ENCODE measurements at places on chromosomes 4 and X.

DNA sequence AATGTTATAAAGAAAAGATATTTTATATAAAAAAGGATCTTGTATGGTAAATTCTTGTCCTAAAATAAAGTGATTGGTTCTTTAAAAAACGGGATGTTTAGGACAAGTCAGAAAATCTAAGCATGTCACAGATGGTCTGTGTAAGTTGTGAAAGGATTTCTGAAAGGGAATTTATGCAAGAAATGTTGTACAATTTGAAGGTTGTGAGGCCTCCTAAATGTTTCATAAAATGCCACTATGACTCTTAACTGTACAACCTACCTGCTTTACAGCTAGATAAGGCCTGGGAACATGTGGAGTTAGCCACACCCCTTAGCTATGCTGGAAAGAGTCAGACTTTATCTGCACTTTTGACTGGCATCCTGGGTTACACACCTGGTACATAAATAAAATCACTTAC, 951.5 kb upstream of the POU3F4 start:
- no peak for DNase-seq

DNA sequence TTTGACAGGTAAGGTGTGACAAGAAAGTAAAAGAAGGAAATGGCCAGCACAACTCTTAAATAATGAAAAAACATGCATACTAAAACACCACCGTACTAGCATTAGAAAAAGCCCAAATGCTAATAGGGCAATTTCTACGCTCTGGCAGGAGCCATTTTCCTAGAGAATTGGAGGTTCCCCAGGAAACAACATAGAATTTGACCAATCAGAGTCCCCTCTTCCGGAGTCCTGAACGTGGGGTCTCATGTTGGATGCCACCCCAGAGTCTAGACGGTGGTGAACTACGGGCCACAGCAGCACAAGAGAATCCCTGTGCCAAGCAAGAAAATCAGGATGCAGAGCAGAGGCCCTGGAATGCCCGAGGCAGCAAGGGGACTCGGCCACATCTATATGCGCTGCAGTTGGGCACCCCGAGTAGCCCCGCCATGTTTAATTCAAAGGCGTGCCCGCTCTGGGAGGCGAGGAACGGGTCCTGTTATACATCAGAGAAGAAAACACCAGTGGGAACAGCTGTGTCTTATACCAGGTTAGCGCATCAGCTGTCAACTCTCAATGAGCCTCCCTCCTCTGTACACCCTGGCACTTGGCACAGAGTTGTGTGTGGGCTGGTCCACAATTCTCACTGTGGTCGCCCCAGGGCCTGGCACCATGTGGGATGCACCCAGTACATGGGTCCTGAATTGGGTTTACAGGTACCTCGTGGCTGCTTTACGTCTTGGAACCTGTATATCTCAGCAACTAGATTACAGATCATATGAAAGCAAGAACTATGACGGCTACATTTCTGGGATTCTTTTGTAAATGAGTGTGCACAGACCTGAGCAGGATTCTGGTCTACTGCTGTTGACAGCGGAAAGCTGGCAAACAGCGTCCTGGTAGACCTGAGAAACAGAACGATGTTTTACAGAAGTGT, 52.1 kb downstream of the SEL1L3 start:
- no peak for DNase-seq

DNA sequence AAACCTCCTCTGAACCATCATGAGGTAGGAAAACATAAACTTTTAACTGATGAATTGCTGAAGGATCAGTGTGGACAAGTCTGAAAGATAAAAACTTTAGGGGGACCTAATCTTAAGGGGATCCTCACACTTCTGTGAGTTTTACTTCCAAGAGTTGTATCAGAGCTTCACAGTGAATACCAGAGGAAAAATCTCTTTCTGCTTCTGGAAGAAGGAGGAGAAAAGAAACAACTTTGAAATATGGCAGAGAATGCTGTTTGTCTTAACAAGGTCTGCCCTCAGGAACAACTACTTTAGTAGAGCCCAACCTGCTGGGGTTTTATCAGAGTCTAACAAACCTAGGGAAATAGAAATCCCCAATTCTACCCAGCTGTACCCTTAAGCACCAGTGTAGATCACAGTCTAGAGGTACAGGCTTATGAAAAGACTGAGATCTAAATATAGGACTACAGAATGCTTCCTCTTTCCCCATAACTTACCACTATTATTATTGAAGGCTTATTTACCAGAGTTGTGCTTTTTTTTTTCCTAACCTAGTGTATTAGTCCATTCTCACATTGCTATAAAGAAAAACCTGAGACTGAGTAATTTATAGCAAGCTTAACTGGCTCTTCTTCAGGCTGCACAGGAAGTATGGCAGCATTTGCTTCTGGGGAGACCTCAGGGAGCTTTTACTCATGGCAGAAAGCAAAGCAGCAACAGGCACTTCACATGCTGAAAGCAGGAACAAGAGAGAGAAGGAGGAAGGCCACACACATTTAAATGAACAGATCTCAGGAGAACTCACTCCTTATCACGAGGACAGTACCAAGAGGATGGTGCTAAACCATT, 167.9 kb downstream of the CAMK2D start:
- no peak for DNase-seq

- no peak for DNase-seq
These were observed 25.1 kb upstream of the TEX13D start for GRCh38 chrX:124307253-124307907.

DNA sequence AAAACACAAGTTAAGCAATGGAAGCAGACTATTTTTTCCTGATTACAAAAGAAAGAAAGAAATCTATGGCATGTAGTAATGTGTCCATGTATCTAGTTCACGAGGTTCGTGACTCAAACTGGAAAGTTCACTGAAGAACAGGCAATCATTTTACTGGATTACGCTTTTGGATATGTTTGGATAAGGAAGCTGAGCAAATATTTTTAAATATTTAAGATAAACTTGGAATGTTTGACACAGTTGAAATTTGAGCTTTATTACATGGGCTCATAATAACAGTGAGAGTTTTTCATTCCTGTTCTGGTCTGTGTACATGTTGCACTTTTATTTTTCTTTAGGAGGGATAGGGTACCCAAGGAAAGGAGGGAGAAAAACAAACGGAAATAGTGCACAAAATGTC, 244.2 kb upstream of the GK2 start:
- no peak for DNase-seq

DNA sequence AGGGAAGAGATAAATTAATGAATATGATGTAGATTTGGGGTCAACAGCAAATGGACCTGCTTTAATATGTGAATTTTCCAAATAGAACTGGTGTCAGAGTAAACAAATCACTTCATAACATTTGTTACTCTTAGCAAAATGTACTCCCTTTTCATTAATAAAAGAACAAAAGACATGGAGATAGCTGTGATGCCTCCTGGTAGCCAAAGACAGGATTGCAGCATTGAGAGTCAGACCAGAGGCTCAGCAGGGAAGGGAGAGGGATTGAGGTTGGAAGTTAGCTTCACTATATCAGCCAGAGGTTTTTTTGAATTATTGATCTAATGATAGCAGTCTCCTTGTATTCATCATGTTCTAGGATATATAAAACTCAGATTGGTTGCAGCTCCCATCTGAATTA, 17.4 kb upstream of the RAB40A start:
- DNase-seq, result no peak

DNA sequence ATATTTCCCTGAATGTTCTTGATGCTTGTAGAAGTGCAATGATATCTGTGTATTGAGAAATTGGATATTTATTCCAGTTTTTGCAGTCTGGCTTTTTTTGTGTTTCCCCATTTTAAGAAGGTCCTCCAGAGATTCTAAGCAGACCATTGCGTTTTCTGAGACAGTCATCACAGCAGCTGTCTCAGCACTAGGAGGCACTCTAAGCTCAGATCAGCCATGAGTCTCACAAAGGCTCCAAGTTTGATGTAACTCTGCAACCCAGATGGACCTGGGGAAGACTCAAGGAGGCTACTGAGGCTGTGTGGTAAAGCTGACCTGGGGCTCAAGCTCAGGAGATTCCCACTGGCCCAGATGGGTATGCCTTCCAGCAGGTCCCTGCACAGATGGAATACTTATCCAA, 89.3 kb upstream of the CYLC1 start:
- no peak for DNase-seq

DNA sequence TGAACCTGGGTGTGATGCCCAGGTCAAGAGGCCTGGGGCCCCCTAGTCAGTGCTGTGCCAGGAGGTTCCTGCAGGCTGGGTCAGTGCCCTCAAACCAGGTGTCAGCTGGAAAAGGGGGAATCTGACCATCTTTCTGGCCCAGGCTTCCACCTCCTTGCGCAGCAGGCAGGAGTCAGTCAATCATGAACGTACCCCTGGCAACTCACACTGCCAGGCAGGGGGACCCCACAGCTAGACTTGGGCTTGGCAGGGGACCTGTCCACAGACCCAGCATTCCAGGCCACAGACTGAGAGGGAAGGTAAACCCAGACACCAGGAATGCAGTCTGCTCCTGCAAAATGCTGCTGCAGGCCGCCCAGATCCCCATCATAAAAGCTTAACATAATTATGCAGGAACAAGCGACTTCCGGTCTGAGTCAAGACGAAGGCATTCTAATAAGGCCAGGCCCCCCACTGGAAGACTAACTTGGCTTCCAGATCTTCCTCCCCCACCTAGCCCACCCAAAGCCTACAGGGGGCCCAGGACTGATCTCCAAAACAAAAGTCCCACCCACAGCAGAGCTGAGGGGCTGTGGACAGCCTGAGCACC, 156.3 kb downstream of the BCOR start:
- no peak for DNase-seq

DNA sequence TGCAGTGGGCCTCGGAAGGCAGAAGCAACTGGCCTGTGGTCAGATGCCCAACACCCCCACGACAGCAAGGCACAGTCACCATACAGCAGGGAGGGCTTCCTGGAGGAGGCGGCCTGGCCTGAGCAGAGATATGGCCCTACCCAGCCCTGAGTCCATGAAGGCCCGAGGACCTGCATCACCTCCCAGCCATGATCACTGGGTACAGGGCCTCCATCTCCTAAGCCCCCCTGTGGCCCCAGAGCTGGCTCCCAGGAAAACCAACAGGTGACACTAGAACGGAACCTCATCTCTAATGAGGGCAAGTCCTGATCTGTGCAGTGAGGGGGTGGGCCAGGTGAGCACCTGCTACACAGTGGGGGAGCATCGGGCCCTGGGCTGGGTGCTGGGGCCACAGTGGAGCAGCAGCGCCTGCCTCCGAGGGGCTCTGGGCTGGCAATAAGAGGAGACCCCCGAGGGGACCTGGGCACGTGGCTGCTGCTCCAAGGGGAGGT, 26.2 kb upstream of the MXD4 start:
- DNase-seq, result no peak

- no peak for DNase-seq
These were observed 132.8 kb upstream of the S100G start for GRCh38 chrX:16517039-16517605.

- no peak for DNase-seq
These were observed 400.5 kb downstream of the RAPGEF2 start for GRCh38 chr4:159503236-159504008.

DNA sequence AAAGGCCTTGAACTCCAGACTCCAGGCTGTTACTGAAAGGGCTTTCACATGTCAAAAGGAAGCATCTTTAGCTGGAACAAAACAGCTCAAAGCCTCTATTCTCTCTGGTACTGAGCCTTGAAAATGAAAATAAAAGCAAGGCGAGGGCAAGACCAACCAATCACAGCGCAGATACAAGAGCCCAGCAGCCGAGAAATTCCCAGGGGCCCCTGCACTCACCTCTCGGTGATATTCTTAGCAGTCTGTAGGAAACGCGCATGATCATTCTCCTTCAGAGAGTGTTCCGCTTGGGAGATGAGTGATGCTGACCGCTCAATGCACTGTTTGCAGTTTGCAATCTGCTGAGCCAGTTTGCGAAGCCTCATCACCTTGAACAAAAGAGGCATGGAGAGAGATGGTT, 138.1 kb downstream of the MID1 start:
- DNase-seq, result no peak

DNA sequence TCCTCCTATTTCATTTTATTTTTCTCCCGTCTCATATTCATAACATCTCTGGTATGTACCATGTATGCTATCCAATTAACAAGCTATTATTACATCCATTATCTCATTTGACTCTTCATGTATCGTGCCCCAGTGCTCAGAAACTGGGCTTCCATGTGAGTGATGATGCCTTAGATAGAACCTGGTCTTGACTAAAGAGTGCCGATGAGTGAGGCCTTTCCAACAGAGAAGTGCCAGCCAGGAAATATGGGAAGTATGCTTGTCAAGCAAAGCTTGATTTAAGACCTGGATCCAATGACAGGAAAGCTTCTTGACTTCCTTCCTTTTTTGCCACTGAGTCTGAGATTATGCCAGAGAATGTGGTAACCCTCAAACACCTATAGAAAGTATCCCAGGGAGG, 371.7 kb upstream of the FGF13 start:
- DNase-seq, result no peak

- no peak for DNase-seq
These were observed 9.7 kb downstream of the CXorf38 start for GRCh38 chrX:40637687-40638086.

DNA sequence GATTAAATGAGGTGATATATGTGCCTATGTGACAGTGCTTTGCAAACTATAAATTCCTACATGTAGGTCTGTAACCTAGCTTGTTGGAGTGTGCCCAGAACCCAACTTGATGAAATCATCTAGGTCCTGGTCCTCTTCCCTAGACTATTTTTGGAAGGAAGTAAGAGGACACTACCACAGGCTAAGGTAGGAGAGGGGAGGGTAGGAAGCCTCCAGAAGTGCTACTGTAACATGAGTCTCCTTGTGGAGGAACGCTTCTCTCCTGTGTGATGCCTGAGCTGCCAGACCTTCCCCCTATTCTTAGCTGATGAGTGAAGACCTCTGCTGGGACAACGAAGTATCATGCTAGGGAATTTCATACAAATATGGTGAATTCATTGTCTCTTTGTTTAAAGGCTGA, 41.8 kb upstream of the IL21 start:
- no peak for DNase-seq

DNA sequence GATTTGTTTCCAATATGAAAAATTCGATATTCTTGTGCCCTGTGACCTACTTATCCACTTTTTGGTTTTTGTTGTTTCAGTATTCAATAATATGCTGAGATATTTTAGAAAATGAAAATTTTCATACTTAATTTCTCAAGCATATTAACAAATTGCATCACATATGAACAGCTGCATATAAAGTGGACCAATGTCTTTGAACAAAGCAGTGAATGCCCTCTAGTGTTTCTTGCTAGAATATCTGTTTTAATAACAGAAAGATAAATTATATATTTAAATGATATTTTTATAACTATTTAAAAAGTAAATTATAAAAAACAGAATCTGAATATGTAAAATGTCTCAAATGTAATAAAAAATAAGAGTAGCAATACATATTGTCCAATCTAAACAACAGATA, 31.7 kb upstream of the INTU start:
- no peak for DNase-seq

DNA sequence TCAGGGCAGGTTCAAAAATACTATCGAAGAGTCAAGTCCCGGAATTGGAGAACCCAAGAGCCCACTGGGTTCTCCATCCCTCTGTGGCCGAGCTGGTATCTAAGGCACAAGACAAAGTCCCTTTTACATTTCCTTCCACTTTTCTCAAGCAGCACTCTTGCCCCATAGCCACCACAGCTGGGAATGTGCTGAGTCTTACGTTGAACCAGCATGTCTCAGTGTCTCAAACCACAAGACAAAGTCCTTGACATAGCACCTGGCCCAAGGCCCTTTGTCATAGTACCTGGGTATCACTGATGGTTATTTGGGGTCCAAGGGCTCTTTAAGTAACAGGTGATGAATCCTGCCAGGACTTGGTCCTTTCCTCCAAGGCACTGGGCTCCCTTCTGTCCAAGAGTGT, 210.2 kb upstream of the IRS4 start:
- no peak for DNase-seq
